ENCODE measurements at places on chromosomes 12 and 14.

DNA sequence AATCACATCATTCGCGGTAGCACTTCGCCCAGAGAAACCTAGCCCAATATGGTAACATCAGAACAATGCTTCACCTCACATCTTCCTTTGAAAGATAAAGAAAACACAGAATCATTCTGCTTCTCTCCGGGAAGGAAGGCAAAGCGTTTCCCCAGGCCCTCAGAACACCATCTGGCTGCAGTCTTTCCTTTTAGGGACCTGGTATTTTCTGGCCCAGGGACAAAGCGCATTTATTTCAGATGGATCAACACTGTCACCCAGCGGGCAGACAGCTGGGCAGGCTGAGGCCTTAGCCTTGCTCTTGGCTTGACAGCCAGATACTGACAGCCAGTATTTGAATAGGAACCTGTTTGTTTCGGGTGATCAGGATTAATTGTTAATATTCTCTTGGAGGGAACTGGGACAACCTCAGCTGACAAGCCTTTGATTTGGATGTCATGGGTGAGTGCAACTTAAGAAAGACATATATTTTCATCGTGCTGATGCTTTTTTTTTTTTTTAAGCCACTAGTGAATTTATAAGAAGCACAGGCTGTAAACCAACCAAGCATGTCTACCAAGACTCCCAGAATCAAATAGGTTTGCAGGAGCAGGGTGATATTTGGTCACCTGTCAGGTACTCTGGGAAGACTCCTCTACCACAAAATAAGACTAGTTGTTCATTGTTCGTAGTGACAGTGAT is 118.9 kb downstream of the VEZT start:
- no peak for DNase-seq

- no peak for DNase-seq
These were observed 15.4 kb upstream of the PAWR start for GRCh38 chr12:79706156-79706555.

GRCh38 chr12:63103494-63104131 is 47.4 kb downstream of the AVPR1A start:
- no peak for DNase-seq

- DNase-seq, result no peak
These were observed 53.5 kb upstream of the LDHB start for GRCh38 chr12:21710958-21711775.

GRCh38 chr12:68267892-68268396 is 14.5 kb upstream of the IL22 start:
- DNase-seq, result no peak

DNA sequence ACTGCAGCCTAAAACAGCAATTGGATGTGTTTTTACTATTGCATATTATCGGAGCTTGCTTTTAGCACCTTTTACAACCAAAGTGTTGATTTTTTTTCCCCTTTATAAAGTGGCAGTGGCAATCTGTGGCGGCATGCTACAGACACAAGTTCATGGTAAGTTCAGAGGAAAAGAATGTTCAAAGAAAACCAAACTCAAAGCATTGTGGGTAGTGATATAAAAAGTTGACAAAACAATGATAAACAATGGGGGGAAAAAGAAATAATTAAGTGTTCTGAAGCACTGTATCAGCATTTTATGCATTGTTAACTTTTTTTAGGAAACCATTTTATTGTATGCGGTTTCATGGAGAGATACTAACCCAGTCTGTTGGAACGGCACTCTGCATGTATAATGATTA is 492.0 kb upstream of the SOX5 start:
- DNase-seq, result no peak

All from activated naive CD4-positive, alpha-beta T cell treated with anti-CD3 and anti-CD28 coated beads, Interleukin-2, amount 50 U/mL, for 16 hours (primary cell).